ENCODE measurements at places on chromosomes 5 and 9.
A peak's percentile ranks its signal among the peaks of the same experiment; 100 is the strongest.

DNA sequence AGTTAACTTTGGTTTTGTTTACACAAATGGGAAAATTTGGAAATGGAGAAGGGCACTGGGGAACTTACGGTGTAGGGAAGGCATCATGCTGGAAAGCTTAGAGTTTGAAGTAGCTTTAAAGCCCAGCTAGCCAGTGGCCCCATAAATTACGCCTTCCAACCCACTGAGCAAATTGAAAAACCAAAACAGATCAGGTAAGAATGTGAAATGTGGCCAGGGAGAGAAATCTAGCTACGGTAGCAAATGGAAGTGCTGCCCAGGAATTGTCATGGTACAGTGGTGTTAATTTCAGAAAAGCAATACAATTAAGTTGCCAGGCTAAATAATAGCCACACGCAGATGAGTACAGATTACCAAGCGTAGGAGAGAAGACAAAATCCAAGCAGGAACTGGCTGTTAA lies 654.8 kb downstream of the PRELID2 start:
- no peak for DNase-seq

- DNase-seq, result no peak
These were observed 157.1 kb upstream of the NFIB start for GRCh38 chr9:14471041-14471440.

DNA sequence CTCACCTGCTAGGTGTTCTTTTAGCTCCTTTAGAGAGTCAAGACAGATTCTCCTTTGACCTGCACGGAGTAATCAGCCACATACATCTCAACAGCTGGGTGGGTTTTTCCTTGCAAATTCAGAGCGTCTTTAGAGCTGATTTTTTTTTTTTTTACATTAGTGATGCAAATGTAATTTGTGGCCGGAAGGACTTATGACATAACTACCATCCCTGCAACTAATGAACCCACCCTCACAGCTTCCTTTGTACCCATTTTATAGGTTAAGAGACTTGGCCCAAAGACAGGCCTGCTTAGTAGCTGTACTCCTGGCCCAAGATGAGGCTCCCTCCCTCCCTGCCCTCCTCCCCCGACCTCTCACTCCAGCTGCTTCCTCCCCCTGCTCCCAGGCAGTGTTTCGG lies 69.9 kb upstream of the NIPAL4 start:
- no peak for DNase-seq

DNA sequence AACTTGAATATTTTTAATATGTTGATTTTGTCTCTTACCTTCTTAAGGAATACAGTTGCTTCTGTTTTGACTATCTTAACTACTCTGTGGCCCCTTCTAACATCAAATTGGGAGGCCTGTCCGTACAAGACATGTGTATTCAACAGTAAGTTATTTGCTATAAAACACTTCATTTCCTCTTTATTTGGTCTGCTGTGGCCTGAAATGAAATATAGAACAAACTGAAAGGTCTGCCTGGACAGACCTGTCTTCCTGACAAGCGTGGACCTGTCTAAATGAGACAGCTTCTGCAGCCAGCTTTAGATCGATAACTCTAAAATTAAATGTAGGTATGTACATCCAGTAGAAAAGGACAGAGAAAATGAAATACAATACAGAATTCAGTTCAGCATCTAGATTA lies 2.2 kb upstream of the LPAR1 start:
- no peak for DNase-seq

GRCh38 chr5:128927644-128928043 lies 37.6 kb upstream of the SLC27A6 start:
- no peak for DNase-seq

DNA sequence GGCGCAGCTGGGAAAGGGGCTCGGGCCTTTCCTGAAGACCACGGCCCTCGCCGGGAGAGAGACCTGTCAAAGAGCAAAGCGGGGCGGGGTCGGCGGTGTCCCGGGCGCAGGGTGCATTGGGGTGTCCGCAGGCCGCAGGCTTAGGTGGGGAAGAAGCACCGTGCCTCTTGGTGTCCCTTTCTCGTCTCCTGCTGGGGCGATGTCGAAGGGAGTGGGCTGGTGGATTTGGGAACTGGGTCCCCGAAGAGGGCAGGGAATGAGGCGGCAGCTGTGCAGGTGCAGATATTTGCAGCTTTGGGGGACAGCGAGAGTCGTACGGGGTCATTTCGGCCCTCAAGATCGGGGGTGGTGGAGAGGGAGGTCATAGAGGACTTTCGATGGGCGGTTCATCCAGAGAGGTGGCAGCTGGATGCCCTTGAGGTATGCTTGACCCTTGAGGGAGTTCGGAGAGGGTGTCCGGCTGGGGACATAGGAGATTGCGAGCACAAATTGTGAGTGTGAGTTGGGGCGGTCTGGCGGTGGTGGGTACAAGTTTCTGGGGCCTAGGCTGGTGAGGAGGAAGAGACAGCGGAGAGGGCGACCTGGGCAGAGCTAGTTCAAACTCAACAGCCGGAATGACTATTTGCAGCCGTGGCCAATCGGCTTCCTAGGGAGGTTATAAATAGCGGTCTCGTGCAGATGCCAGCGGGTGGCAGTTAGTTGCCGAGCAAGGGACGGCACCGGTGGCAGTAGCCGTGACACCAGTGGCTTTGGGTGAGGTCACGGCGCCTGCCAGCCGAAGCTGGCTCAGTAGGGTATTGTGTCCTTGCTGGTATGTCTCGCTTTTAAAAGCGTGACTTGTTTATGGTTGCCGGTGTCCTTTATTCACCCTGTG lies 601 bp downstream of the NNT start:
- DNase-seq, result peak; percentile 55

DNA sequence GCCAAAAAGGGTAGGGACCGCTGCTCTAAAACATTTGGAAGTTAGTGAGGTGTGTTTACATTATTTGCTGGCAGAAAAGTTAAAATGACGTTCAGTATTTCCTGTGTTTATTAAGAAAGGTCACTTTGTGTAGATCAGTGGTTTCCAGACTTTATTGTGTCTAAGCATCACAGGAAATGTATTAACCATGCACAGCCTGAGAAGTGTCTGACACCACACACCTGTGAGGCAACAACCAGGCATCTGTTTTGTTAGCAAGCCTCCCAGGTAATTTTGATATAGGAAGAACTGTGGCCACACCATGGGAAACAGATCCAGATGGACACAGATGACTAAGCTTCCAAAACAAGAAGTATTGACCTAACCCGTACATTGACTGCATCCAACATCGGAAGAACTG lies 12.0 kb downstream of the TTC1 start:
- DNase-seq, result no peak

- no peak for DNase-seq
These were observed 15.9 kb upstream of the ABLIM3 start for GRCh38 chr5:149125386-149125891.

DNA sequence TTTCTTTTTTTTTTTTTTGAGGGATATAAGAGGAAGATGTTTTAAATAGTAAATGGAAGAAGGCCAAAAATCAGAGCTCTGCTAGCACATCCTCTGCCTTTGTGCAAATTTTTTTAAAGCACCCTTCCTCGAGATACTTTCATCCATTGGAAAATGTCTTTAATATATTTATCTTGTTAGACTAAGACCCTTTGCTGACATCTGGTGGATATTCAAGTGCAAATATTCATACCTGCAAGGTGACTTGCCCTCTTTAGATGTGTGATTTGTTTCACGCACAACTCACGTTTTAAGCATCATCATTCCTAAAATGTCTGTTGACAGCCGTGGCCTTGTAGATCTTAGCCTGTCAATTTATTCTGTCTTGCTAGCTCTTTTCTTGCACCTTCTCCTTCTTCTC lies 258.5 kb downstream of the AGTPBP1 start:
- no peak for DNase-seq

GRCh38 chr9:3246241-3246640 lies 279.6 kb downstream of the RFX3 start:
- no peak for DNase-seq

DNA sequence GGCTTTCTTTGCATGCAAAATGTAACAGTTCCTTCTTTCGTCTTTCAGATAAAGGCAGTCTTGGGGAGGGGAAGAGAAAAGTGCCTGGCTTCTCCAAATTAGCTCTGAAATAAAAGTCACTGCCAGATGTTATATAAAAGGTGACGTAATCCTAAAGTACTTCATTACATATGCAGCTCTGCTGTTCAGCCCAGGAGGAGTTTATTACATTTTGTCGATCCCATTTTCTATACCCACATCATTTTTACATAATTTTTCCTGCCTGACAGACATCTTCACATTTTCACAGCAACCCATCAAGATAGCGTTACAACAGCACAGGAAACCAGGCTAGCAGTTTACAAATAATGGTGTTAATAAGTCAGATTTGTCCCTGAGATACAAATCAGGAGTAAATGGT lies 86.7 kb upstream of the SLC30A5 start:
- DNase-seq, result no peak

- no peak for DNase-seq
These were observed 11.1 kb upstream of the IFNA5 start for GRCh38 chr9:21316032-21316842.

DNA sequence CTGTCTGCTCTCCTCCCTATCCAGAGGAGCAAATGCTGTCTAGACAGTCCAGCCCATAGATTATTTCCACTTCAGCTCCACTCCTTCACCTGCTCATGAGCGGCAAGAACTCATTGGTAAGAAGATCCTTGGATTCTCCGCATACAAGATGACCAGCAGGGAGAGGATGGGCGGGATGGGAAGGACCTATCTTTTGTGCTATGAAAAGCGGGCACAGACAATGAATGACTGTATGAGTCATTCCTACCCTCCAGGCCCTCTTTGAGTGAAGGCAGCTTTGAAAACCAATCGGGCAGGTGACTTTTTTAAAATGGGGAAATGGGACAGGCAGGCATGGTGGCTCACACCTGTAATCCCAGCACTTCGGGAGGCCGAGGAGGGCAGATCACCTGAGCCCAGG lies 49.4 kb downstream of the SMIM23 start:
- no peak for DNase-seq

DNA sequence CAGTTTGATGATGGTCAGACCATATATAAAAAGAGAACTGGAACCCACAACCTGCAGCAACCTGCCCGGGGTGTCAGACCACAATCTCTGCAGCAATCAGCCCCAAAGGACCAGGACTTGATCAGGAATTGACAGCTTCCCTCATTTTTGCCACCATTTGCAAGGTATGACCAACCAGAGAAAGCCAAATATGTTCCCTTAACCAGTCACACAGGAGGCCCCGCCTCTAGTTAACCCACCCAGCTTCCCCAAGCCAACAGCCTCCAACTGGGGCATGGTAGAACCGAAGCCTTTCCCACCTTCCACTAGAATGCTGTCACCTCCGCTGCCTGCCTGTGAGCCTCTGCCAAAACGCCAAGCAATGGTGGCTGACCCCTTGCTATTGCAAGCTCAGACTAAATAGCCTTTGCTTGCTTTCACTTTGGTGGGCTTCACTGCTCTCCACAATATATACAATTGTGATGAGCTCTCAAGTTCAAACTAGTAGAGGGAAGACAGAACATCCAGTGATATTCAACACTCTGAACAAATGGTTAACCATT lies 86.3 kb downstream of the AK8 start:
- DNase-seq, result no peak

DNA sequence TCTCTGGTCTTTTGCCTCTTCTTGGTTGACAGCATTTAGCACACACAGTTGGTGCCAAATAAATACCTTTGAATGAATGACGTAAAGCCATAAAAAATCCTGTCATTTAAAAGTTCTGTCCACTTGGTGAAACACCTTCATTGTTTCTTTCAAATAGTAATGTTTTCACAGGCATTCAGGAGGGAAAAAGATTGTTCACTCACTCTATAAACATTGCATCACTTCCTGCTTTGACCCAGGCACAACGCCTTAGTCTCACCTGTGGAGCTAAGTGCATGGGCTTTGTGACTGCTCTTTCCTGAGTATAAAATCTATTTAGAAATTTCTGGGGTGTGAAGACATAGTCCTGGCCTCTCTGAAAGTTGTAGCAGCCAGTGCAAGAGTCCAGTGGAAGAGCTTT lies 88.9 kb upstream of the CXCL14 start:
- no peak for DNase-seq

DNA sequence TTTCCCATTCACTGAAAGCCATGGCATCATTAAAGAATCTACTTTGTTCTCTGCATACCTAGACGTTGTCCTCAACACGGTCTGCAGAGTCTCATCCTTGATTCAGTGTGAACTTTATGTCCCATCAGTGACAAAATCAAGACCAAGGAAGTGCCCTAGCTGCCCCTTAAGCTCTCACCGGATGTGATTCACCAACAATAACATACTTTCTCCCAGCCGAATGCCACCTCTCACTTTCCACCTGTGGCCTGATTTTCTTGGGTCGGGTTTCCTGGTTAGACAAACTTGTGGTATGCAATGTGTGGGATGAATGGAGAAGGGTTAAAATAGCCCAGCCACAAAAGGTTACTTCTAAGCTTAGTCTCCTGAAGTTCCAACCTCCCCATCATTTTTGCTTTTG lies 145.3 kb upstream of the PAPPA start:
- no peak for DNase-seq

- no peak for DNase-seq
These were observed 358.4 kb downstream of the ARRDC3 start for GRCh38 chr5:91024727-91025126.

DNA sequence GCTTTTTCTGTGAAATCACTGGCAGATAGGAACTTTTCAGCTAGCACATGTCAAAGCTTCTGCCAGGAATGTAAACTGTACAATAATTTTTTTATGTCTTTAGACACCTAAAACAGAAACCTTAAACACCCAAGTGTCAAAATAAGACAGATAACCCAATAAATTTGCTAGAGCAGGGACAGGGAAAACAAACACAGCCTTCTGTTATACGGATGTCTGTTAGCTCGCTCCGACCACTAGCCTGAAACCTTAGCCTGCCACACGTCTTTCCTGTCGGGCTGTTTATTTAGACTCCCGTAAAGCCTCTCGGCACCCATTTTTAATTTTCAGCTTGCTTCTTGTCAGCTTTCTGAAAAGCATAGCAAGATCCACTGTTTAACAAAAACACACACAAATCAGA lies 355.4 kb upstream of the SLC24A2 start:
- DNase-seq, result no peak

DNA sequence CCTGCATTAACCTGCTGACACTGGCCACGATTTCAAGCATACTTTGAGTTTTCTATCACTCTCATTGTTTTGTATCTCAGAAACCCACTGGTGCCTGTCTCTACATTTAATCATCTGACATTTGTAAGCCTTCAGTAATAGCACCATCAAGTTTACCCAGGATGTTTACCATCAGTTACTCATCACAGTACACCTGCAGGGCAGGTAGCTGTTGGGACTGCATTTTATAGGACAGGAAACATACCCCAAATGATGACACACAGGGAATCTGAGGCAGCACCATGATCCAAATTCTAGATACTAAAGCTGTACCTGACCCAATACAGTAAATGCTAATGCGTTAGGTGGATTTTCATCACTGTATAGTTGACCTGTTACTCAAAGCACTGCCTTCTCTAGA lies 114.2 kb downstream of the FEM1C start:
- DNase-seq, result no peak
